ENCODE measurements at places on chromosomes 2 and 18. TPM values are rescaled to one million over a fixed set of nuclear protein-coding genes. Genes with fewer than 3 reads are reported as not detected.

The CD8B2 gene
- under 0.01 TPM for total RNA-seq

The TCF23 gene
- not detected for total RNA-seq

The CTLA4 gene
- total RNA-seq, result not detected

The HOXD1 gene
- not detected for total RNA-seq

The CFAP221 gene
- total RNA-seq, result 6.4 TPM

The MC4R gene
- total RNA-seq, result 1.2 TPM

The ZBTB7C gene
- 2.0 TPM for total RNA-seq

The CDKL4 gene
- 5.7 TPM for total RNA-seq

The LRRC30 gene
- total RNA-seq, result not detected

The LGALSL gene
- total RNA-seq, result 38.4 TPM

The C1QL2 gene
- total RNA-seq, result 4.4 TPM

The UGT1A5 gene
- not detected for total RNA-seq

The COLEC12 gene
- total RNA-seq, result 13.8 TPM

The SERPINB13 gene
- under 0.01 TPM for total RNA-seq

The DOCK10 gene
- total RNA-seq, result 10.1 TPM

The RBFA gene
- total RNA-seq, result 31.0 TPM

The IL1A gene
- not detected for total RNA-seq

The ANKRD23 gene
- total RNA-seq, result 5.2 TPM

The XDH gene
- total RNA-seq, result not detected

The CPO gene
- total RNA-seq, result not detected

The OTX1 gene
- total RNA-seq, result 3.4 TPM

The GAD1 gene
- total RNA-seq, result 78.2 TPM

The MYO5B gene
- total RNA-seq, result 12.0 TPM
